ENCODE measurements at places on chromosomes 7 and 10. TPM values are rescaled to one million over a fixed set of nuclear protein-coding genes. Genes with fewer than 3 reads are reported as not detected.

Gene TRIM73
- total RNA-seq, result 0.18 TPM

Gene VSTM4
- 4.7 TPM for total RNA-seq

Gene TMEM270
- total RNA-seq, result not detected

Gene FAM237B
- total RNA-seq, result not detected

DNA sequence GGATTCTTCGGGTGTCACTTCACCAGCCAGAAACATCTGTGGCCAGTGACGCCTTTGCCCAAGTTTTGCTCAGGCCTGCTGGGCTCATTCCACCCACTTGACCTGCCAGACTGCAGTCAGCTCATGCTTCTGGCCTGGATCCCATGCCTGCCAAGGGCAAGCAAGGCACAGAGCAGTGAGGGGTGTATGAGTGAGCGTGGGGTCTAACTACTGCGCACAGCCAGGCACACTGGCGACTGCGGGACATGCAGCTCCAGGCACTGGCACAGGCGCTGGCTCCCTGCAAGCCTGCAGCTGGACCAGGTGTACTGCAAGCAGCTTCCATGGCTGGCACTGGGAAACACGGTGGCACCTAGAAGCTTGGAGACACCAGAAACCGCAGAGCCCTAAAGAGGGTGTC is 80.1 kb downstream of the MTERF1 start:
- no peak for DNase-seq

GRCh38 chr10:108791794-108792474 is 1131.4 kb downstream of the XPNPEP1 start:
- DNase-seq, result peak; percentile 24

GRCh38 chr7:75650681-75651080 is 88.1 kb downstream of the HIP1 start:
- no peak for DNase-seq

DNA sequence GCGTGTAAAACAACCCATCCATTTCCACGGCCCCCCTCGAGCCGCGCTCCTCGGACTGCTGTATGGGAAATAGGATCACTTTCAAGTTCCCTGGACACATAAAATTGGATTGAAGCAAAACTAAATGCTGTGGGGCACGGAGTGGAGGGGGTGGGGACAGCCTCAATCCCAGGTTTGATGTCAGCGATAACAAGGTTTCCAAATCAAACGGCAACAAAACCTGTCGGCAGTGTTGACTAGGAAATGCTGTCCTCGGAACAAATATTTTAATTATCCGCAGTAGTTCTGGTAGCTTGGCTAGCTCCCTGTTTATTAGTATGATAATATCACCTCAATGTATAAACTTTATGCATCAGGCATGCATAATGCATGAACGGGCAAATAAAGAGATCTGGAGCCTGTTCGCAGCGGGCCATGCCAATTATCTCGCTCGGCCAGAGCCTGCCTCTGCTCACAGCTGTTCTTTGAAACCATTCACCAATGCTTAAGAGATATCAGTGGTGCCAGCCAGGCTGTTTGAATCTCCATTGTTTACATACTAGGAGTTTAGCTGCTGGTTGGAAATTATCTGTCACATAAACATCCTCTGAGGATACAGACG is 161.1 kb downstream of the PAXIP1 start:
- no peak for DNase-seq

DNA sequence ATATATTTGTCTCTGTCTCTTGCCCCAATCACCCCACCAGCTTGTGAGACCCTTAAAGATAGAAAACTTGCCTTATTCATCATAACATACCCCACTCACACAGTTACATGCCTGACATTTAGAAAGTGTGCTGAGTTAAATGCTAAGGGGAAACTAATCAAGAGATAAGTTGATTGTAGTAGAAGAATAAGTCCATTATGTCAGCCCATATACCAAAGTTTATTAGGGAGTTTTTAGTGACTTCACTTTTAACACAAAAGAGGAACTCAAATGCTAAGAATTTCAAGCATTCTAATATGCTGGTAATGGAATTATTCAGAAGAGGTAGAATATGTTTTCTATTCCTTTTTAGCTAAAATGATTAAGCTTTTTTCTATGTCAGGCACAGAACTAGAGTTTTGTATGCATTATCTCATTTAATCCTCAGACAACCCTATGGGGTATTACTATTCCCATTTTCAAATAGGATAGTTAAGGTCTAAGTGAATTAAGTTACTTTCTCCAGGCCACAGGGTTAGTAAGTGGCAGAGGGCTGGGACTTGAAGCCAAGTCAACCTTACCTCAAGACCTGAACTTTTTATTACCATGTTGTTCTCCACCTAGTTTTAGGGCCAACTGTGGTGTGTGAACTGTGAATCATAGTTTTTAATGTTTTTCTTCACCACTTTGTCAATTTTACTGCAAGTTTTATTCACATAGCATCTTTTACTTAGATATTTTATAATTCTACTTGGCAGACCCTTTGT is 19.6 kb downstream of the ASAH2 start:
- DNase-seq, result no peak

DNA sequence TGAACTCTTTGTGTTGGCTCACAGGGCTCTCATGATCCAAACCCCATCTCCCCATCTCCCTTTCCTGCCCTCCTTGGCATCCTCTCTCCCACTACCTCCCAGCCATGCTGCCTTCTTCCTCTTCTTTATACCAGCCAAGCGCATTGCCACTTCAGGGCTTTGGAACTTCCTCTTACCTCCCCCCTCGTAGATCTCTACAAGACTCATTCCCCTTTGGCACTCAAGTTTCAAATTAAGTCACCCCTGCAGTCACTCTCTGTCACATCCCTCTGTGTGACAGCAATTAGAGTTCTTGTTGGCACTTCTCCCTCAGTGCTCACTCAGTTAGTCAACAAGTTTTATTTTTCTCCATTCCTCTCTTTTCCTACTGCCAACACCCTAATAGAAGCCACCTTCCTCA is 20.8 kb upstream of the NRP1 start:
- no peak for DNase-seq

DNA sequence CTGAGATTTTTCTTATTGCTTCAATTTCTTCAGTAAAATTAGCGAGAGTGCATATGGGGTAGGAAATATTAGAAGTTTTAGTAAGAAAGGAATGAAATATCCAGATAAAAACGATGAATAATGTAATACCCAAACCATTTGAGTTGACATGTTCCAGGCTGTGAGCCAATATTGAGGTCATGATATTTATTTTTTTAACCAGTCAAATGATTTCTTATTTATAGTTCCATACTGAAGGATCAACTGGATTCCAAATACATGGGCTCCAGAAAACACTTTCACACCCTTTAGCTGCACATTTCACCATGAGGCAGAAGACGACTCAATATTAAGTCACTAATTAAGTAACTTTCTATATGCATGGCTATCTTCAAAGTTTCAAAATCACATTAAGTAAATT is 312.5 kb downstream of the PPP1R3A start:
- peak; percentile 1 for DNase-seq

GRCh38 chr7:134845461-134845860 is 66.0 kb downstream of the CALD1 start:
- no peak for DNase-seq

- no peak for DNase-seq
Observed at GRCh38 chr10:55200020-55200419, 399.0 kb upstream of the PCDH15 start.

DNA sequence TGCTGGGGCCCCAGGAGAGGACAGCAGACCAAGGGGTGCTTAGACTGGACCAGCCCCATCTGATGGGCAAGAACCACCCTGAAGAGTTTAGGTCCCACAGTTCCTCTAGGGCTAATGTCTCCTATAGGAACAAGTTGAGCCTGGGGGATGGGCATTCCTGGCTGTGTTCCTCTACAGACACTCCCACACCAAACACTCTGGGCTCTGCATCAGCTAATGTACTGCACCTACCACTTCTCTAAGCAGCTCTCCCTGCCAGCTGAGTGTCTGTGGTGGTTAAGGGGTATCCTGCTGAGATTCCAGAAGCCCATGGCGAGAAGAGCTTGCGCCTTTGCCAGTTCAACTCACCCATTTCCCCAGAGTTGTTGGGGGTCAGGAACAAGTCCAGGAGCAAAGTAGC is 284.1 kb upstream of the CSTF2T start:
- DNase-seq, result no peak

- DNase-seq, result no peak
Observed at GRCh38 chr7:22200238-22200637, 156.7 kb downstream of the RAPGEF5 start.

DNA sequence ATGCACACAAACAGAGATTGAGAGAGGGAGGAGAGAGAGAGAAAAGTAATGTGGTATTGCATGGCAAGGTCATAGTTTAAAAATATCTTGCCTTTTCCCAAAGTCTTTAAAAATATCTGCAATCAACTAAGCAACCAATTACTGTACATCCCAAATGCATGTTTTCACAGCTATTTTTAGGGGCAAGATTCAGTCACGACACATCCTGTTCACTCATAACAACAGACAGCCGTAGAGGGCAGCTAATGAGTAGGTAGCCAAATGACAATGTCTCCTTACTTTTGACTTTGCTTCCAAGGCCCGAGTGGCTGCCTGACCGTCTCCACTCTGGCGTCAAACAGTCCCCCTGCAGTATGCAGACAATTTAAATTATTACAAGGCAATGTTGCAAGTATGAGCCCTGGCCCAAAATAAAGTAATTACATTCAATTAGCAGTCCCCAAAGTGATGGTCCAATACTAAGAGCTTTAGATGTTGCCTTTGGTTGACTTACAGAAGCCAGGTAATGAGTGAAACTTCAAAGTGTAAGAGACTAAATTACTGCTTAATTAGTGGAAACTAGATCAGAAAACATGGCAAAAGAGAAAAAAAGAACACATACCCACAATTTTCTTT is 162.9 kb downstream of the MBL2 start:
- DNase-seq, result no peak

DNA sequence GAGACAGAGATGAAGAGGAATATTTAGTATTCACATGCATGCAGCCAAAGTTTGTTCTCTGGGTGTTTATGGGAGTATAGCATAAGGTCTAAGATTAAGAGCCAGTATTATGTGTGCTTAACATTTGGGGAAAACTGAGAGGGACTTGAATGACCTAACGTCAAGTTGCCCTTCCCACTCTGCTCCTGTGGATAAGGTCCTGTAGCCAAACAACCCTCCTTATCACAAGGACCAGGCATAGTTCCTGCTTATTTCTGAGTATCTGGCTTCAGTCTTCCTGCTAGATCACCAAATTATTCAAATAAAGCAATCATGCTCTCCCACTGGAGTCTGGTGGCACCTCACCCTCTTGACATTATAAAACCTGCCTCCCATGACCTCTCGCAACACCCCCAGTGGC is 137.9 kb upstream of the SEMA3E start:
- DNase-seq, result no peak

DNA sequence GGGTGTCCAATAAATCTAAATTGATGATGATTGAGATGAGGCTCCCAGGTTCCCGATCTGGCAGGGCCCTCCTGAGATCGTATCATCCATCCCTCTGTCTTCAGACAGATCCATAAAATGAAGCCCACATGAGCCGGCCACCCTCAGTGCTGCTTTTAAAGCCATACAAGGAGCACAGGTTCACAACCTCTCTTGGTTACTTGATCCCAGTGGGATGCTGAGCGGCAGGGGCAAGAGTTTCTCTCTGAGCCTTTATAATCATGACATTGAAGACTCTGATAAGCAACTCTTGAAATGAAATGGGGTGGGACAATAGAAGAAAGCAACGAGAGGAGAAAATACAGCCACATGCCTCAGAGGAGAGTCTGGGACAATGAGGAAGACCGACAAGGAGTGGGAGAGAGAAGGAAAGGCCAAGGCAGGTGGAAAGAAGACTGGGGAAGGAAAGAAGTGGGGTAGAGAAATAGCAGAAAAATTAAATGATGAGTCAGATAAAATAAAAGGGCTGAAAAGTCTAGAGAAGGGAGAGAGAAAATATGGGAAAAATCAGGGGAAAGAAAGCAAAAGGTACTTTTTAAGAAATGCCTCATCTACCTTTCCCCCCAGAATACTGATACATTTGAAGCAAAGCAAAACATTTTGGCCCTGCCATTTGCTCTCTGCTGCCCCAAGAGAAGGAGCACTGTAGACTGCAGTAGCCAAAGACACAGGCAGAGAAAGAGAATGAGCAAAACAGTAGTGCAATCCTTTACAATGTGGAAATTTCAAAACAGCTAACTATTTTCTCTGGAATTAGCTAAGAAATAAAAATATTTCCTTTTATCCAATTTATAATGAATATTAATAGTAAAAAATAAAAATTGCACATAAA is 14.6 kb downstream of the GBX1 start:
- no peak for DNase-seq

DNA sequence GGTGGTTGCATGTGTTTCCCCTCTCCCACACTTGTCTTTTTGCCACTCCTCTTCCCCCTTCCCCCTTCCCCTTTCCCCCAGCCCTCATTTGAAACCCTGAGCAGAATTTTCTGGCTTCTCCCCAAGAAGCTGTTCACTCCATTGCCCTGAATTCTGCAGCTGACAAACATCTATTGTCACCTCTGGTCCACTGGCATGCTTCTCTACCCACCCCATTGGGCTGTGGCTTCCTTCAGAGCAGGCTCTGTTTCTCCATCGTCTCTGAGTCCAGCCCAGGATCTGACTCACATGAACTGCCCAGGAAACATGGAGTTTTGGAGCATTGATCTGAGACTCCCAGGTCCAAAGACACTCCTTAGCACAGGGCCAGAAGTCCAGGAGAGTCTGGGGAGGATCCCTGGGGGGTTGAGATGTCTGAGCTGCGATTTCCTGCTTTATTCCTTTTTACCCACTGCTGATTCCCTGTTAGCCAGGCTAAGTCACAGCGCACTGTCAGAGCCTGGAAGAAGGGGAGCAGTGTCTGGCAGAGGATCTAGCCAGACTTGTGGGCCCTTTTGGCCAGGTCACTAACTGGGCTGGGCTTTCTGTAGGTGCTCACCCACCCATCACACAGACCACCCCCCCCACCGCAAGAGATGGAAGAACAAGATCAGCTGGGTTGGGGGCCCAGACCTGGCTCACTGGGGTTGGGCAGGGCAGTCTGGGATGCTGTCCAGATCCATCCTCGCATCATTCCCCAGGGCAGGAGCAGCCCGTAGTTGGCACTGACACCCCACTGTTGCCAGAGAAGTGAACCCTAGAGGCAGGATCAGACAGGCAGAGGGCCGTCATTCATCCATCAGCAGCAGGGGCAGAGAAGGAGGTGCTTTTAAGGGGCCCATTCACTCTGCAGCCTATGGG is 3.5 kb downstream of the CHAT start:
- DNase-seq, result no peak

DNA sequence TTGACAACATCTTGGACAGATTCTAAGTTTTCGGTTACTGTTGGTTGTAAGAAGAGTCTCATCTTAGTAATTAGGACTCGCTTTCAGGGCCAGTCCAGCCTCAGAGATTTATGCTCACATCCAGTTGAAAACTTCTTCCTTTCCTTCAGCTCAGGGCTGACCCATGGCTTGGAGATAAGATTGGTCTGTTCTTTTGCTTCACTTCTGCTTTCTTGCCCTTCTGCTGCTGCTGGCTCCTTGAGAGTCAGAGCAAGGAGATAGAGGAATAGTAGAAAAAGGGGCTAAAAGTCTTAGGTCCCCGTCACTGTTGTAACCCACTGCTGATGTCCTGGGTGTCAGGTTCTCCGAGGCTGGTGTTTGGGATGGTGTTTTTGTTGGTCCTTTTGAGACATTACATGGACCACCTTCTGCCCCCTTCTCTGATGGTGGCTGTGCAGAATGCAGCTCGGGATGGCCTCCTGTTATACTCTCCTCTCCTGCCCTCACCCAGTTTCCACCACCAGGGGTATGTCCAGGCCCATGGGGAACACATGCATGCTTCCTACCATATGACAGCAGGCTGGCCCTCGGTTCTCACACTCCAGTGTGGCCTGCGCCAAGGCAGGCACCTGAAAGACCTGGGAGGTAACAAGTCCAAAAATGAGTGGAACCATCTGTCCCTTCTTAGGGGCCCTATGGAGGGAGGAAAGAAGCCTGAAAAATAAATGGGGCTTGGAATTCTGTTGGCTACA is 67.8 kb upstream of the PCBD1 start:
- DNase-seq, result no peak
